ENCODE measurements at places on chromosomes 6 and 20.

DNA sequence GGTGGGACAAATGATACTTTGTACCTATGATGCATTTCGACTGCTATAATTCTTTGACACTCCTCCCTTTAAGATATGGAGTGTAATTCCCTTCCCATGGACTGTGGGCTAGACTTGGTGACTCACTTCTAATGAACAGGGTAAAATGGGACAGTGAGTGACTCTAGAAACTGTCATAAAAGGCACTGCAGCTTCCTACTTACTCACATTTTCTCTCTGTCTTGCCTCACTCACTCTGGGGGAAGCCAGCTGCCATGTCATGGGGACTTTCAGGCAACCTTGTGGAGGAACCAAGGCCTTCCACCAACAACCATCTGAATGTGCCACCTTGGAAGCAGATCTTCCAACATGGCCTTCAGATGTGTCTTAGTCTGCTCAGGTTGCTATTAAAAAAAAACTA is 12.9 kb upstream of the GFOD1 start:
- no peak for DNase-seq

DNA sequence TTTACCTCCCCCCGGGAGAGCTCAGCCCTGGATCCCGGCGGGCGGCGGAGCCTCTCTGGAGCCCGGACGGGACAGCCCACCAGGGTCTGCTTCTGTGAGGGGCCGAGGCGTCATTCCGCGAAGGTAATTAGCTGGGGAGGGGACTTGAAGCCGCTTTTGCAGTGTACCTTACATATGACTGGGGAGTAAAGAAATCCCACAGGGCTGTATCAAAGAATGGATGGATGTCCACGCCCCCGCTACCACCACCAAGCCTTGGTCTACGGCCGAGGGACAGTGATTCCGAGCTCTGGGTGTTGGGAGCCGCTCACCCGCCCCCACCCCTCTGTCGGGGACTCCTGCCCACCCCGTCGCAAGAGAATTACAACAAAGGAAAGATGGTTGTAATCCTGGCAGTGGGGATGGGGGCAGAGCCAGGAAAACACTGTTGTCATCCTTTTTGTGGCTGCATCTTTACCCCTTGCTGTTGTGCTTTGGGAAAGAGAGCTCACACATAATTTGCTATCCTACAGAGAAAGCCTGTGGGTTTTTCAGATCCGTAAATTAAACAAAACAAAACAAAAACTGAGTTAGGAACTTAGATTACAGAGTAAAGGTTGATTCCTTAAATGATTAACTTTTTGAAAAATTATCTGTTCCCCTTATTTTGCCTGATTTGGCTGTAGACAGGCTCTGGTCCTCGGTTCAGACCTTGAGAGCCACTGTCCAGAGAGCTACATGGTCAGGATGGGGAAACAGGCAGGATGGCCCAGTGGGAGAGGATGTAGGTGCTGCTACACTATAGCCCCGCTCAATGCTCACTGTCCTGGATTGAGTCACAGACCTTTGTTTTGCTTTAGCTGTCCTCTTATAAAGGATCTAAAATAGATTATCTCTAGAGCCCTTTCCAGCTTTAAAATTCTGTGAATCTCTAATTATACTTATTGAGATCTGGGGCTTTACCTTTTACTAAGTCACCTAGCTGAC is 997 bp upstream of the FBXO30 start:
- DNase-seq, result no peak

- DNase-seq, result no peak
These were observed 30.8 kb downstream of the METTL24 start for GRCh38 chr6:110327391-110327790.

DNA sequence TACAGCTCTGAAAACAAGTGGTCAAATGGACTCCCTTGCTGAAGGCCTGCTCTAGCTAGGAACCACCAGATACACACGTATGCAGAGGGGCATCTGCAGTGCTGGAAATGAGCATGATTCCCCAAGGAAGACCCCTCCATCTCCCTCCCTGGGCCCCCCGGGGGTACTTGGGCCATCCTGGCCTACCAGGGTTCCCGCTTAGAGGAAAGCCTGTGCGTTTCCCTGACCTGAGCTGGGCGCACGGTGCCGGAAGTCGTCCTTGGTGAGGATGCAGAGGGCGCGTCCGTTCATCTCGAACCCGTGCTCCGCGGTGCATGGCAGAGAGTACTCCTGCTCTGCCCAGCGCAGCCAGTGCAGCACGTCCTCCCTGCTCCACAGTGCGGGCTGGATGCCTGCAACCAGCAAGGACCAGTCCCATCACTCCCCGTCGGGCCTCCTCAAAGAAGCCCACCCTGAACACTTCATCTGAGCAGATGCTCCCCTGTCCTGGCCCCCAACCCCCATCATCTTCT is 11.8 kb downstream of the ETV7 start:
- DNase-seq, result no peak

DNA sequence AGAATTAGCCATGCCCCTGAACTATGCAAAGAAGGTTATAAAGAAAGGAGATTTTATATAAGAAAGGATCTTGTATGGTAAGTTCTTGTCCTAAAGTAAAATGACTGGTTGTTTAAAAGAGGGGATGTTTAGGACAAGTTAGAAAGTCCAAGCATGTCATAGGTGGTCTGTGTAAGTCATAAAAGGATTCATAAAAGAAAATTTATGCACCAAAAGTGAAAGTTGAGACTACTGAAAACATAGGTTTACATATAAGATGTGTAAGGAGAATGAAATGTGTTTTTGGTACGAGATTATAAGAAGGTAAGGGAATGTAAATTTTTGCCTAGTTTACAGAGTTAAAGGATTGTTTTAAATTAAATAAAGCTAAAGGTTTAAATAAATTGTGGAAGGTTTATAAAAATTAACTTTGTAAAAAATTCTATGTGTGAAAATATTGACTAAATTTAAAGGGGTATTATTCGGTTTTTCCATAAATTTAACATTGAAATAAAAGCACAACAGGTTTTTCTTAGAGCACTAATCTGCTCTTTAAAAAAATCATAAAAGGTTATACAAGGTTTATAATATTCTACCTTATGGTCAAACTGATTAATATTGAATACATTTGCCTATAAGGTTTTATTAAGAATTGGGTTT is 93.6 kb upstream of the UST start:
- DNase-seq, result no peak

DNA sequence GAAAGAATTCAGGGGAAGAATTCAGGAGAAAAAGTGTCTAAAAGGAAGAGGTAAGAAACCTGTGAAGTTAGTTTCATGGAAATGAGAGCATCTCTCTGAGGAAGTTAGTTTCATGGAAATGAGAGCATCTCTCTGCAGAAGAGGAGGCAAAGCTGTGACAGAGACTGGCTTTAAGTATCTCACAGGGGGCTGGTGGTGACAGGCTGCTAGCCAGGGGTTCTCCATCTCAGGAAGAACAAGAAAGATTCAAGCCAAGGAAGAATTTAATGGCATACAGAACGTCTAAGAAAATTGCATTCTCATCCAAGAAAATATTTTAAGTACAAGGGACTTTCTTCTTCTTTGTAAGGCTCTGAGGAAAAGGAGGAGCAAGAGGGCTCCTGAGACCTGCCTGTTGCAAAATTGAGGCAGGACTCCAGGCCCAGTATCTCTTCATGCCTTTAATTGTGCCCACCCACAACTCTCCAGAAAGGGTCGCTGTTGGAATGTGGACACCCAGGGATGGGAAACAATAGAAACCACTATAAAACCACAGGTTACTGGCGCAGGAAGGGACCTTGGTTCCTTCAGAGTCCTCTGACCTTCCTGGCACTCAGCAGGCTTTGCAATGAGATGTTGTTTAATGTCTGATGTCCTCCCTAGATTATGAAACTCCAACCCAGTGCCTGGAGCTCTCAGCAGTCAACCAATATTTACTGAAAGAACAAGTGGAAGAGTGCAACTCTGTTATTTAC is 136.8 kb downstream of the FNDC1 start:
- no peak for DNase-seq

- DNase-seq, result no peak
These were observed 60.4 kb upstream of the QKI start for GRCh38 chr6:163354085-163354484.

- no peak for DNase-seq
These were observed 157.9 kb downstream of the CD83 start for GRCh38 chr6:14275493-14275851.

DNA sequence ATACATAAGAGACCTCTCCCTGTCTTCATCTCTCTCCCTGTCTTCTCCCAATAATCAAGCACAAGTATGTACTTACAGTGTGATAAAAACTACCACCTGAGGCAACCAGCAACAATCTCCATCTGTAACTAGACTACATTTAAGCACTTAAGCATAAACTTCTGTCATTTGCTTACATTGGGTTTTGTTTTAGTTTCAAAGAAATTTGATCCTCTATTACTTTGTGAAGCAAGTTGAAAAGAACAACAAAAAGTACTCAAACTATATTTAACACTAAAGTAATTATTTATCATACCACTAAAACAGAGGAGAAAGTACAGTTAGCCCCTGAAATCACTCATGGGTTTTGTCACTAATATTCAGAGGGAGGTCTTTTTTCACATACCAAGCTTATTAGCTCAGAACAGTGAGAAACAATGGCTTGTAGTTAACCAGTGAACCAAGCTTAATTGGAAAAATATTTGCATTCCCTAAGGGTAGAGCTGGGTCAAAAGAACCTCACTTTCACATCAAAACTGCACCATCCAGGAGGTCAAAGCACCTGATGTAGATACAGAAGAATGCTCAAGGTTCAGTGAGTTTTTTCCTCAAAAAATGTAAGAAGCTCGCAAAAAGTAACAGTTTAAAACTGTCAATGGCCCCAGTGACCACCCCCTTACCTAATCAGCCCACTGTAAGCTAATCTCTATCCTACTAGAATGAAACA is 34.1 kb downstream of the DCDC2 start:
- no peak for DNase-seq

GRCh38 chr20:63547725-63548480 is at the start of gene SRMS:
Gene SRMS (minus strand): TSS chr20:63547749. CDS start chr20:63547463, 286 bp downstream.
- DNase-seq, result no peak

- DNase-seq, result no peak
These were observed 9.0 kb upstream of the ZNF292 start for GRCh38 chr6:87146363-87146762.

- DNase-seq, result no peak
These were observed 1302.1 kb upstream of the GJE1 start for GRCh38 chr6:140830666-140831065.

DNA sequence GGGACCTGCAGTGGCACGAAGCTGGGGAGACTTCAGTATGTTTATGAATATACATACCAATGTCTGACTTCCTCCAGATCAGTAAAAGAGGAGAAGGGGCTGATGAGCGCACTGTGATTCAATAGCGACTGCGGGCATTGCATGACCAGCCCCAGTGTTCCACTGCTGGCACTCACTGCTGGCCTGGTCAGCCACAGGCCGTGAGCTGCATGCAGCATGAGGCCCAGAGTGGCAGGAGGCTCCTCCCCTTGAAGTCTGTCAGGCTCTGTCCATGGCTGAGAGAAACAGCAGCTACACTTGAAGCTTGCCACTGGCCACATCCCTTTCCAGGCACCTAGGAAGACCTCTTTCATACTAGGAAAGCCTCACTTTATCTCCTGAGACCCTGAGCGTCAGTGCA is 265.9 kb upstream of the CDYL start:
- DNase-seq, result no peak

DNA sequence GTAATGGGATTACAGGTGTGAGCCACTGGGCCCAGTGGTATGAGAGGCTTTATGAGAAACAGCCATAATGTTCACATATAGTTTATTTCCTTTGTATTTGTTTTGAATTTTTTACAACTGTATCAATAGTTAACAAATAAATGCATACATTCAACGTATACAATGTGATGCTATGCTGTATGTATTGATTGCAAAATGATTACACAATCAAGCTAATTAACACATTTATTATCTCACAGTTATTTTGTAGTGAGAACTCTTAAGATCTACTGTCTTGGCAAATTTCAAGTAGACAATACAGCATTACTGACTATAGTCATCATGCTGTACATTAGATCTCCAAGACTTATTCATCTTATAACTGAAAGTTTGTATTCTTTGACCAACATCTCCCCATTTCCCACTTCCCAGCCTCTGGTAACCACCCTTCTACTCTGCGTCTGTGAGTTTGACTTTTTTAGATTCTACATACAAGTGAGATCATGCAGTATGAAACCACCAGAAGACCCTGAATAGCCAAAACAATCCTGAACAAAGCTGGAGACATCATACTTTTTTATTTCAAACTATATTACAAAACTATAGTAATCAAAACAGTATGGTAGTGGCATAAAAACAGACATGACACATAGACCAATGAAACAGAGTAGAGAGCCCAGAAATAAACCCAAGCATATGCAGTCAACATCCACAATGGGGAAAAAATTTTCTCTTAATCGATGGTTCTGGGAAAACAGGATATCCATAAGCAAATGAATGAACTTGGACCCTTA is 157.2 kb upstream of the RREB1 start:
- no peak for DNase-seq
